Stomach (tissue), 19 donors: ENCODE measurements at places on chromosomes 3 and 15.

GRCh38 chr15:92266796-92267685 lies 126.6 kb upstream of the ST8SIA2 start:
- H3K27me3 ChIP-seq = no peaks in the 10 kb centered on the region
- no peaks in the 10 kb centered on the region for H3K4me1 ChIP-seq
- no peak overlapping the region for H3K27ac ChIP-seq
- H3K36me3 ChIP-seq = no peaks in the 10 kb centered on the region
- no peak overlapping the region for H3K4me3 ChIP-seq

DNA sequence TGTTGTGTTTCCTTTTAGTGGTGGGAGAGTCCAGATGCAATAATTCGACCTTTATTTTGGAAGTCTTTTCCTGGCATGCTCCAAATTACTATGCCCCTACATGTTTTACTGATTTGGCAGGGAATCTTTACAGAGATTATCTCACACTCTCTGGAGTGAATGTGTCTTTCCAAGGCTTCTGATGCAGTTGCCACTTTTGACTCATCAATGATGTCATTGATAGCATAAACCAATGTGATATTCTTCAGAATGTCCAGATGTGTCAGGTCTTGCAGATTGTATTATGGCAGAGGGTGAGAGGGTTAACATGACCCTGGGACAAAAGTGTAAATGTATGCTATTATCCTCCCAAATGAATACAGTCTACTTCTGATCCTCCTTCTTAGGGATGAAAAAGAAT lies 9.7 kb downstream of the RTP4 start:
- H3K4me1 ChIP-seq = no peaks in the 10 kb centered on the region
- no peak for DNase-seq
- no peak overlapping the region for H3K4me3 ChIP-seq
- no peaks in the 10 kb centered on the region for H3K27me3 ChIP-seq
- no peaks in the 10 kb centered on the region for H3K36me3 ChIP-seq
- H3K27ac ChIP-seq = no peak overlapping the region

DNA sequence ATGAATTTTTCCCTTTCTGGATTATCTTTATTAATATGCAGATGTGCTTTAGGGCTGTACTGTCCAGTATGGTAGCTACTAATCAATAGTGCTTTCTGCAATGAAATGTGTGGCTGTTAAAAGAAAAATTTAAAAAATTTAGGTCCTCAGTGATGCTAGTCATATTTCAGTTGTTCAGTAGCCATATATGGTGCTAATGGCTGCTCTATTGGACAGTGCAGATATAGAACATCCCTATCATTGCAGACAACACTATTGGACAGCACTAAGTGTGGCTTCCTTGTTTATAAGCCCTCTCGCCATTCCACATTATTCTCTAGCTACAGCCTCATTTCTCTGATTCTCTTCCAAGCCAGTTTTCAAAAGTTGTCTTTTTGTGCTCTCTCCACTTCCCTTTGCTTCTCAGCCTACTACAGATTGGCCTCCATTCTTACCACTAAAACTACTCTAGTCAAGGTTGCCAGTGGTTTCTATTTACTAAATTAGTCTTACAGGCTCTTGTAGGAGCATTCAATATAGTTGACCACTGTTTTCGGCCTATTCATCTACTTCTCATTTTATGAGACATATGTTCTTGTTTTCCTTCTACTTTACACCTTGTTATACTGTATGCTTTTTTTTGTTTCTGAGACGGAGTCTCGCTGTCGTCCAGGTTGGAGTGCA lies 9.5 kb downstream of the MAPK6 start:
- H3K4me1 ChIP-seq = no peaks in the 10 kb centered on the region
- no peak for DNase-seq
- H3K27ac ChIP-seq = no peak overlapping the region
- H3K27me3 ChIP-seq = no peaks in the 10 kb centered on the region

- no peaks in the 10 kb centered on the region for H3K36me3 ChIP-seq
- H3K27me3 ChIP-seq = no peaks in the 10 kb centered on the region
- no peak overlapping the region for H3K27ac ChIP-seq
- no peak overlapping the region for H3K4me3 ChIP-seq
Observed at GRCh38 chr3:136733317-136733833, 18.8 kb downstream of the STAG1 start.

- peaks cover 27% of the 10 kb centered on the region for H3K4me1 ChIP-seq
- no peak overlapping the region for H3K4me3 ChIP-seq
- no peak for DNase-seq
- peaks cover 34% of the 10 kb centered on the region for H3K36me3 ChIP-seq
Observed at GRCh38 chr3:51400166-51400565, 9.1 kb downstream of the RBM15B start.

DNA sequence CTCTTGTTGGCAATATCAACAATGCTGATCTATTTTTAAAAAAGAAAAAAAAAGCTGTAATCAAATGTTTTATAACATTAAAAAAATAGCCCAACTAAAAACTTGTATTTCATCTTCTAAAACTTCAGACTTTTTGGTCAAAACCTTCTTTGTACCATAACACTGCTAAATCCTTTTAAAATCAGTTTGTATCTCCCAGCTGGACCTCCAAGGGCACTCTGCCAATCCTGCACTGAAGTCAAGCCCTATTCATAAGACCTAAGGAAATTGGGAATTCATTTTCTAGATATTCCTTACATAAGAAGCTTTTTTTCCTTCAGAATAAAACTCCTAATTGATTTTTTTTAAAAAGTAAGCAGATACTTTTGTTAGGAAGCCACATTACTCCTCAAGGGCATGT lies 38.2 kb upstream of the HCLS1 start:
- H3K4me3 ChIP-seq = no peak overlapping the region
- H3K27ac ChIP-seq = peak overlapping the region; percentile 29
- H3K36me3 ChIP-seq = peaks cover 71% of the 10 kb centered on the region

- H3K36me3 ChIP-seq = no peaks in the 10 kb centered on the region
- peak; percentile 37 for DNase-seq
- no peaks in the 10 kb centered on the region for H3K27me3 ChIP-seq
- peaks cover 62% of the 10 kb centered on the region for H3K4me1 ChIP-seq
Observed at GRCh38 chr3:42014921-42015533, 53.1 kb upstream of the ULK4 start.

GRCh38 chr15:79094611-79095021 lies 4.0 kb upstream of the RASGRF1 start:
- no peaks in the 10 kb centered on the region for H3K36me3 ChIP-seq
- H3K4me3 ChIP-seq = no peak overlapping the region
- no peak for DNase-seq
- no peak overlapping the region for H3K27ac ChIP-seq
- H3K27me3 ChIP-seq = peaks cover 26% of the 10 kb centered on the region

DNA sequence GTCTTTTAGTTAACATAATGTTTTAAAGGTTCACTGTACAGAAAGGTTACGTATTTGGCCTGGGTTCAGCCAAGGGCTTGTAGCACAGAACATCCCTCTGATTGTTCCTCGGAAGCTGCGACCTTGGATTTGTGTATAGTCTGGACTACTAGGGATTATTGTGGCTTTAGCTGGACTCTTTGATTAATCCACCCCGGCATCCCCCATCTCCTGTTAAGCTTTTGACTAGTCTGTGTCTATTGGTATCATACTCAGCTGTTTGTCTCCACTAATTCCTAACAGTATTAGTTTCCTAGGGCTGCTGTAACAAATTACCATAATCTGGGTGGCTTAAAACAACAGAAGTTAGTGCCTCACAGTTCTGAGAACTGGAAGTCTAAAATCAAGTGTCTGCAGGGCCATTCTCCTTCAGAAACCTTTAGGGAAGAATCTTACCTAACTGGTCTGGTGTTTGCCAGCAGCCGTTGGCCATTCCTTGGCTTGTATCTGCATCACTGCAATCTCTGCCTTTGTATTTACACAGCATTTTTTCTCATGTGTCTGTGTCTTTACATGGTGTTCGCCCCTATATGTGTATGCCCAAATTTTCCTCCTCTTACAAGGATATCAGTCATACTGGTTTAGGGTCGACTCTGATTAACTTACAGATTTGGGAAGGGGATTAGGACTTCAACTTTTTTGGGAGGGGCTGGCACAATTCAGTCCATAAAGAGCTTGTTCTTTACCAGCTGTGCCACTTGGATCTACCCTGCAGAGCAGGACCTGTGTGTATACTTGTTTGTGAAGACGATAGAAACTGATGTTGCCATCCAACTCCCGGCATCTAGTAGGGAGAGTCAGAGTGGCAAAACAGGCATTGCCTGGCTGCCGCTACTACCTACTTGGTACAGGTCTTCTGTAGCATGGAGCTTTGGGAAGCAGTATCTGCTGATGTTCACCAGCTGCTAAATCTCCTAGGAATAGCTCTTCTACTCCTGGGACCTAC lies 117.8 kb downstream of the UBE2E2 start:
- H3K27me3 ChIP-seq = no peaks in the 10 kb centered on the region
- H3K27ac ChIP-seq = no peak overlapping the region
- peaks cover 13% of the 10 kb centered on the region for H3K4me1 ChIP-seq

DNA sequence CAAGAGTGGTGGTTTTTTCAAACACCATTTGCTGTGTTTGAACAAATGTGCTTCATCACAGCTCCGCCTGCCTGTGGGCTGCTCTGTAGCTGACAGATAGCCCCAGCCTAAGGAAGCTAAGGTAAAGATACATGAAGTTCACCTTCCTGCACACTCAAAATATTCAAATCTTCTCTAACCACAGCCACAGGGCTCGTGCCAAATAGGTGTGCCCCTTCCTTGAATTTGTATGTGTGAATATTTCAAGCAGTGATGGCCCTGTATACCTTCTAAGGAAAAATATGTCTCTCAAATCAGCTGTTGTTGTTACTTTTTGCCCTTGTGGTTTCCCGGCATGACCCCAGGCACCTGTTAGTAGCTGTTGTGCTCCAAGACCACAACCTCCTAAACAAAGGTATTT lies 92.8 kb downstream of the CCNL1 start:
- no peaks in the 10 kb centered on the region for H3K27me3 ChIP-seq
- peaks cover 11% of the 10 kb centered on the region for H3K4me1 ChIP-seq
- no peak for DNase-seq
- H3K4me3 ChIP-seq = no peak overlapping the region

DNA sequence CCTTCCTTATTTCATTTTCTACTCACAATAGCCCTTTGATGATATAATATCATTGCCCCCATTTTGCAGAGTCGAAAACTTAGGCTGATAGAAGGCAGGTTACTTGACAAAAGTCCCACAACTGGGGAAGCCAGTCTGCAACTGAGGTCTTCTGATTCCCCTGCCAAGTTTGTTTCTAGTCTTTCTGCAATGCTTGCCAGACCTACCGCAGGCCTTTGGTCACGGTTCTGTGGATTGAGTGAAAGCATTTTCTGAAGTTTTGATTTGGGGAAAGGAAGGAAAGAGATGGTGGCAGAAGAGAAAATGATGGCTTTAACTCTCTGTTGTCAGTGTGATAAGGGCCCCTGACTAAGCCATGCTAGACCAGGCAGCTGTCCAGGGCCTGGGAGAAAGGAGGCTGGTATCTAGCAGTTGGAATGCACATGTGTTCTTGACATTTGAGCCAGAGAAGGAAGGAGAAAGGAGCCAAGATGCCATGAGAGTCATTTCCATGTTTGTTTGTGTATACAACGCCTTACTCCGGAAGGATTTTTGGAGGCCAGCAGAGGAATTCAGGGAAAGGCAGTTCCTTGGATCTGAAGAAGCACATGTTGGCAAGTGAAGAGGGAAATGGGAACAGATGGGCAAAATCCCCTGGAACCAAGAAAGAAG lies 29.9 kb downstream of the FAH start:
- H3K27me3 ChIP-seq = no peaks in the 10 kb centered on the region
- no peak overlapping the region for H3K4me3 ChIP-seq
- no peak overlapping the region for H3K27ac ChIP-seq
- H3K36me3 ChIP-seq = peaks cover 15% of the 10 kb centered on the region

DNA sequence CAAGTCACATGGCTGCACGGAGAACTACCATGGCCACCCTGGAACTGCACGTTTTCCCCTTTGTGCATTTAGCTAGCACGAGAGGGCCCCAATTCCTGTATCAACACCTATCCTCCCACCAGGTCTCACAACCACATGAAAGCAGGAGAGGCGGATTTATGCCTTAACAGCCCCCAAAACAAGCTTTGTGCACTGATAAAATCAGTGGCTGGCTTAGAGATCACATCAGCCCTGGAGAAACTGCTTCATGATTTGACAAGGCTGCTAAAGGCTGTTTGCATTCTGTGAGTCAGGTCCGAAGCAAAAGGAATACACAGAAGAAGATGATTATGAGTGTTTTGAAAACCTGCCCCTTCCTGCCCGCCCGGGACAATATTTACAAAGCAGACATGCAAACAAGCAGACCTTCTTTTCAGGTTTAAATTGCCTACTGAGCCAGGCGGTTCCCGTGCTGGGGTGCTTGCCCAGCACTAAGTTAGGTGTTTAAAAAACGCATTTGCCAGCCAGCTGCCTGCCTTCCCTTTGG lies 25.9 kb downstream of the CEMIP start:
- H3K36me3 ChIP-seq = no peaks in the 10 kb centered on the region
- H3K27me3 ChIP-seq = peaks cover 29% of the 10 kb centered on the region
- DNase-seq = no peak
- peaks cover 8% of the 10 kb centered on the region for H3K4me1 ChIP-seq
- no peak overlapping the region for H3K27ac ChIP-seq
- H3K4me3 ChIP-seq = no peak overlapping the region

- no peaks in the 10 kb centered on the region for H3K27me3 ChIP-seq
- no peak overlapping the region for H3K27ac ChIP-seq
- H3K4me3 ChIP-seq = no peak overlapping the region
- DNase-seq = no peak
Observed at GRCh38 chr15:80464951-80465625, 60.9 kb downstream of the ARNT2 start.

GRCh38 chr3:73605861-73606260 lies 18.9 kb downstream of the PDZRN3 start:
- H3K36me3 ChIP-seq = no peaks in the 10 kb centered on the region
- no peak for DNase-seq
- peak overlapping the region; percentile 55 for H3K27ac ChIP-seq
- H3K4me3 ChIP-seq = no peak overlapping the region
- H3K27me3 ChIP-seq = no peaks in the 10 kb centered on the region

DNA sequence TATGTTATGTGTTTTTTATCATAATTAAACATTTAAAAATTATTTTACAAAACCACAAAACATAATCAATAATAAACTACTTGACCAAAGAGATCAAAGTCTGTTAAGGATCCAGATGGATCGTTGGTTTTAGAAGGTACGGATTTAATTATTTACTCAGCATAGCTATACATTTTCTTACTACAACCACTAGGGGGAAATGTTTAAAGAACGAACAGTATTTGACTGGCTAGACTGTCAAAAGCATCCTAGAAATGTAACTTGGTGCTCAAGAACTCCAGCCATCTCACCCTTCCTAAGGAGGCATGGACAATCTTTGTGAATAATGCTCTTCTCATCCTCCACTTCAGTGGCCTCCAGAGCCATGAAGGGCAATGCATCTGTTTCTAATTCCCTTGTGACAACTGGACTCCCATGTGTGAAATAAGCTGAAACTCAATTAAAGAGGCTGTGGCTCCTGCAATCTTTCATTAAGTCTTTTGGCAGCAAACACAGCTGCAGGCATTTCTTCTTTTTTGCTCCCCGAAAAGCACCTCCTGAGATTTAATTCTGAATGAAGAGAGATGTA lies 94.7 kb upstream of the TUSC7 start:
- no peak overlapping the region for H3K4me3 ChIP-seq
- H3K36me3 ChIP-seq = no peaks in the 10 kb centered on the region
- H3K4me1 ChIP-seq = no peaks in the 10 kb centered on the region
- H3K27me3 ChIP-seq = no peaks in the 10 kb centered on the region
- no peak for DNase-seq
